Body of pancreas (tissue), 4 donors: ENCODE measurements at places on chromosomes 3 and 15. TPM values are rescaled to one million over a fixed set of nuclear protein-coding genes. Genes with fewer than 3 reads are reported as not detected.
A peak's percentile ranks its signal among the peaks of the same experiment; 100 is the strongest.

- peaks cover 37% of the 10 kb centered on the region for H3K4me1 ChIP-seq
- H3K27me3 ChIP-seq = no peaks in the 10 kb centered on the region
- DNase-seq = no peak
- no peak overlapping the region for H3K4me3 ChIP-seq
Measured at GRCh38 chr15:51837792-51838251, 8.4 kb downstream of the TMOD3 start.

- no peaks in the 10 kb centered on the region for H3K36me3 ChIP-seq
- peak overlapping the region; percentile 50 for H3K27ac ChIP-seq
- no peaks in the 10 kb centered on the region for H3K27me3 ChIP-seq
- DNase-seq = no peak
- no peak overlapping the region for H3K4me3 ChIP-seq
- H3K4me1 ChIP-seq = peaks cover 14% of the 10 kb centered on the region
Measured at GRCh38 chr15:101187820-101188636, 63.8 kb downstream of the CHSY1 start.

- DNase-seq = no peak
- H3K27ac ChIP-seq = no peak overlapping the region
- H3K36me3 ChIP-seq = no peaks in the 10 kb centered on the region
- H3K4me3 ChIP-seq = no peak overlapping the region
- no peaks in the 10 kb centered on the region for H3K27me3 ChIP-seq
- H3K4me1 ChIP-seq = peaks cover 26% of the 10 kb centered on the region
Measured at GRCh38 chr3:141228395-141228794, 3.2 kb upstream of the PXYLP1 start.

DNA sequence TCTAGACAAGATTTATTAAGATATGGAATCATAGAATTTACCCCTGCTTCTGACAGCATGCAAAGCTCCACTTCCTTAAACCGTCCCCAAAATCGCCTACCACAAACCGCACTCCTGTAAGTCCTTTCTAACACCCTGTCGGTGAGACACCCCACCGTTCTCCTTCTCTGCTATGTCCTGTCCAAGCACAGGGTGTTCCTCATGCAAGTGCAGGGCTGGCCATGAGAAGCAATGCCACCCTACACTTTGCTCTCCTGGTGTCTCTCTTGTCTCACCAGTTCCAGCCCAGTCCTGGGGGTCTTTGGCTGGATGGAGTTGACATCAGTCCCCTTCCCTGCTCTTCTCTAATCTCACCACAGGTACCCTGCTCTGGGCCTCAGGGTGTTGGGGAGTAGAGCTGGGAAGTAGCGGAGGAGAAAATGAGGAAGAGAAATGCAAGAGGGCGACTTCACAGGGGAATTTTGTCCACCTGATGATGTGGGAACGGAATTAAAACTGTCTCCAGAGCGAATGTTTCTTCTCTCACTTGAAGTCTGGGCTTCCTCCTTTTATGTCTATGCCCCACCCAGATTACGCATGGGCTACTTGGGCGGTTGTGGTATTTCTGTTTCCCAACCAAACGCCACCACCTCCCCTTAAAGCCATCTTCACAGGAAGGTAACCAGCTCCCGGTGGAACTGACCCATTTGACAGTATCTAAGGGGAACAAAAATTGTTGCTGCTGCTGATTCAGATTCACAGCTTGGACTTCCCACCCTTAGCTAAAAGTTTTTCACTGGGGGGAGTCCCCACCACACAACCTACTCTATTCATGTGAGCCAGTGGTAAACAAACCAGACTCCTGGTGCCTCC is 49.9 kb downstream of the CASR start:
- H3K36me3 ChIP-seq = no peaks in the 10 kb centered on the region
- no peaks in the 10 kb centered on the region for H3K27me3 ChIP-seq
- H3K27ac ChIP-seq = no peak overlapping the region
- no peak overlapping the region for H3K4me3 ChIP-seq
- H3K4me1 ChIP-seq = no peaks in the 10 kb centered on the region

DNA sequence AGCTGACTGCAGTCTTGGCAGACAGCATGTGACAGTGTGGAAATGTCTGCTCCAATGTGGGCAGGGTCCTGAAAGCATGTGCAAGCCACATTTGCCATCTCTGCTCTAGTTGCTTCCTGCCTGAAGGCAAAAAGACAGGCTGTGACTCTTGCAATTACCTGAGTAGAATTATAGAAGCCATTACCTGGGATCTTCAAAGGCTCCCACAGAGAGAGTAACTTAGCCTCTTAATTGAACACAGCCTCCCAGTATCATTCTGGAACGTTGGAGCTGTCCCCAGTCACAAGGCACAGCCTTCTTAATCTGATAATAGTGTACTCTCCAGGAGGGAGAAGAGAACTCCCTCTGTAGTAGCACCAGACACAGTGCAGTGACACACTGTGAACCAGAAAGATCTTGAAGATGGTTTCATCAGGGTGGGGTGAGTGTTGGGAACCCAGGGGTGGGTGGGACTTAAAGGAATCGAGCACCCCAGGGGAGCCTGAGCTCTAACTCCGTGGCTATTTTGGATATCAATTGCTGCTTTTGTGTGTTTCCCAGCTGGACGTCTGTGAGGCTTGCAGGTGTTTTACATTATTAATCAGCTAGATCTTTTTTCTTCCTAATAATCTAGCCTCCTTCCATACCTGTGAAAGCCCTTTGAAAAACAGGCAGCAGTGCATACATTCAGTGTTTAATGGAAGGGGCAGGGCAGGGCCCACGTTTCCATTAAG is 40.6 kb upstream of the GLCE start:
- H3K27ac ChIP-seq = no peak overlapping the region
- H3K4me1 ChIP-seq = no peaks in the 10 kb centered on the region
- DNase-seq = no peak
- H3K4me3 ChIP-seq = no peak overlapping the region
- H3K36me3 ChIP-seq = no peaks in the 10 kb centered on the region

GRCh38 chr3:175357758-175358157 is 498.6 kb downstream of the NAALADL2 start:
- H3K27me3 ChIP-seq = no peaks in the 10 kb centered on the region
- H3K36me3 ChIP-seq = no peaks in the 10 kb centered on the region
- H3K4me3 ChIP-seq = no peak overlapping the region
- no peak for DNase-seq
- H3K4me1 ChIP-seq = no peaks in the 10 kb centered on the region

- no peaks in the 10 kb centered on the region for H3K27me3 ChIP-seq
- H3K4me1 ChIP-seq = no peaks in the 10 kb centered on the region
Measured at GRCh38 chr3:54670201-54671000, 257.5 kb downstream of the LRTM1 start.

DNA sequence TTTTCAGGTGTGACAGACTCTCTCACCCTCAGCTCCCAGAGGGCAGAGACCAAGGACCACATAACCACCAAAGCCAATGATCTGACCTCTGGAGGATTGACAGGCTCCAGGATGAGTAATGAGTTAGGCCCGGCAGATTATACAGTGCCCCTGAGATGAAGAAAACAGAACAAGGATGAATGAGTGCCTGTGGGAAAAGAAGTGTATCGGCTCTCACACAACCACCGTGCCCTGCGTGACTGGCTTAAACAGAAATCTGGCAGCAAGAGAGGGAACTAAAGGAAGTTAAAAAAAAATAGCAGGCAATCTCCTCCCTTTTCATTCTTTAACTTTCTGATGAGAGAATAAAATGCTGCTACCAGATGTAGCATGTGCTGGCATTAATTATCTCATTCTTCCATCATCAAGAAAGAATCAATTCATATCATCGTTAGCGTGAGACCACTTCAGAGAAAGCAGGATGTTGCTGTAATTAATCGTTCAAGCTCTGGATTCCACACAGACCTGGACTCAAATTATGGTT is 227.5 kb upstream of the COL8A1 start:
- no peaks in the 10 kb centered on the region for H3K36me3 ChIP-seq
- DNase-seq = no peak
- no peak overlapping the region for H3K27ac ChIP-seq
- no peaks in the 10 kb centered on the region for H3K27me3 ChIP-seq
- H3K4me1 ChIP-seq = no peaks in the 10 kb centered on the region
- no peak overlapping the region for H3K4me3 ChIP-seq

- H3K4me3 ChIP-seq = no peak overlapping the region
- no peaks in the 10 kb centered on the region for H3K27me3 ChIP-seq
- H3K36me3 ChIP-seq = no peaks in the 10 kb centered on the region
- H3K27ac ChIP-seq = peak overlapping the region; percentile 63
Measured at GRCh38 chr3:76735152-76735551, 304.7 kb upstream of the ROBO2 start.

DNA sequence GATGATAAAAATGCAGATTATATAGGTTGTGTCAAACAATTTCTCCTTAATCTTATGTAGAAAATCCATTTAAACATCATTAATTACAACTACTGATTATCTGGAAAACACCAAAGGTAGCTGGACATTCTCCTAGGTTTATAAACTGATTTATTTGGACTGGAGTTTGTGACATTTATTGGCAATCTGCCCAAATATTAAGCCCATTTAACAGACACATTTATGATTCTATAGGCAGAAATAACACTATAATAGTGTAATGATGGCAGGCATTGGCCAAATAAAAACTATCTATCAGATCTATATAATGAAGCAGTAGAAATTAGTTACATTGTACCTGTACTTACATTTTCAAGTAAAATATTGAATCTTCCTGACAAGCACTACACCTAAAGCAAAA is 117.8 kb downstream of the TFDP2 start:
- H3K4me3 ChIP-seq = no peak overlapping the region
- no peaks in the 10 kb centered on the region for H3K27me3 ChIP-seq

- H3K36me3 ChIP-seq = no peaks in the 10 kb centered on the region
- H3K4me1 ChIP-seq = no peaks in the 10 kb centered on the region
- H3K27me3 ChIP-seq = no peaks in the 10 kb centered on the region
- DNase-seq = no peak
Measured at GRCh38 chr15:95068701-95069521, 837.5 kb downstream of the MCTP2 start.

GRCh38 chr3:107861422-107861821 is 229.4 kb downstream of the CD47 start:
- no peak for DNase-seq
- H3K27me3 ChIP-seq = no peaks in the 10 kb centered on the region
- no peak overlapping the region for H3K4me3 ChIP-seq
- no peak overlapping the region for H3K27ac ChIP-seq
- H3K36me3 ChIP-seq = no peaks in the 10 kb centered on the region

DNA sequence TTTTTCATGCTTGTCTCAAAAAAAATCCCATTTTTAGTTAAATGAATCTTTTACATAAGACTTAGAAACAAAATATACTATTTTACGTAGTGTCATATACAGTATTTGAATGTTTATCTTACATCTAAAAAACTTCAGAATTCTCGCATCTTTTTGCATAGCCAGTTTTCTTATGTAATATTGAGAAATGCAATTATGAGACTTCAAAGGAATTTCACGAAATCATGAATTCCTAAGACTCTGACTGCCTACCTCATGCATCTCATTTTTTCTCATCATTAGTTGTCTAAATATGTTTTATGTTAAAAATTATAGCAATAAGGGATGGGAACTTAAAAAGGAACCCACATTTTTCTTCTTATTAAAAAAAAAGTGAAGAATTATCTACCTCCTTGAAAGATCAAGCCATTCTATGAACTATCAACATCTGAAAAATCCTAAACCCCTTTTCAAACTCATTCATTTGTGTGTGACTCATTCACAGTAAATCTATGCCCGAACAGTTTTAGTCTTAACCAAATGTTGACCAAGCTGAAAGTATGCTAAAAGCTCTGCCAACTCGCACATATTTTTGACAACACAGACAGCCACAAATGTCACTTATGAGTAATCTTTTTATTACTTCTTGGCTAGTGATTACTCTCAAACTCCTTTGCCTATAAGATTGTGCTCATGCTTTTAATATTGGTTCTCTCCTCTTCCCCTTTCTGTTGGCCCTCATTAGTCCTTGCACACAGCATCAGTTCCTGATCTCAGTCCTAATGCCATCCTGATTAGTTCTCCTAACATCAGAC is 115.9 kb downstream of the DCLK3 start:
- no peak overlapping the region for H3K27ac ChIP-seq
- H3K36me3 ChIP-seq = no peaks in the 10 kb centered on the region
- DNase-seq = no peak

- H3K27me3 ChIP-seq = no peaks in the 10 kb centered on the region
- H3K4me1 ChIP-seq = no peaks in the 10 kb centered on the region
- no peak for DNase-seq
- no peak overlapping the region for H3K4me3 ChIP-seq
- no peak overlapping the region for H3K27ac ChIP-seq
- no peaks in the 10 kb centered on the region for H3K36me3 ChIP-seq
Measured at GRCh38 chr3:2921903-2922302, 188.3 kb downstream of the IL5RA start.

- H3K27me3 ChIP-seq = no peaks in the 10 kb centered on the region
- no peak for DNase-seq
- no peak overlapping the region for H3K27ac ChIP-seq
- H3K36me3 ChIP-seq = no peaks in the 10 kb centered on the region
Measured at GRCh38 chr3:194984622-194985021, 286.3 kb downstream of the XXYLT1 start.

GRCh38 chr3:49501842-49502241 is 31.8 kb downstream of the DAG1 start:
- no peaks in the 10 kb centered on the region for H3K36me3 ChIP-seq
- peaks cover 56% of the 10 kb centered on the region for H3K4me1 ChIP-seq
- H3K4me3 ChIP-seq = no peak overlapping the region
- no peak for DNase-seq

DNA sequence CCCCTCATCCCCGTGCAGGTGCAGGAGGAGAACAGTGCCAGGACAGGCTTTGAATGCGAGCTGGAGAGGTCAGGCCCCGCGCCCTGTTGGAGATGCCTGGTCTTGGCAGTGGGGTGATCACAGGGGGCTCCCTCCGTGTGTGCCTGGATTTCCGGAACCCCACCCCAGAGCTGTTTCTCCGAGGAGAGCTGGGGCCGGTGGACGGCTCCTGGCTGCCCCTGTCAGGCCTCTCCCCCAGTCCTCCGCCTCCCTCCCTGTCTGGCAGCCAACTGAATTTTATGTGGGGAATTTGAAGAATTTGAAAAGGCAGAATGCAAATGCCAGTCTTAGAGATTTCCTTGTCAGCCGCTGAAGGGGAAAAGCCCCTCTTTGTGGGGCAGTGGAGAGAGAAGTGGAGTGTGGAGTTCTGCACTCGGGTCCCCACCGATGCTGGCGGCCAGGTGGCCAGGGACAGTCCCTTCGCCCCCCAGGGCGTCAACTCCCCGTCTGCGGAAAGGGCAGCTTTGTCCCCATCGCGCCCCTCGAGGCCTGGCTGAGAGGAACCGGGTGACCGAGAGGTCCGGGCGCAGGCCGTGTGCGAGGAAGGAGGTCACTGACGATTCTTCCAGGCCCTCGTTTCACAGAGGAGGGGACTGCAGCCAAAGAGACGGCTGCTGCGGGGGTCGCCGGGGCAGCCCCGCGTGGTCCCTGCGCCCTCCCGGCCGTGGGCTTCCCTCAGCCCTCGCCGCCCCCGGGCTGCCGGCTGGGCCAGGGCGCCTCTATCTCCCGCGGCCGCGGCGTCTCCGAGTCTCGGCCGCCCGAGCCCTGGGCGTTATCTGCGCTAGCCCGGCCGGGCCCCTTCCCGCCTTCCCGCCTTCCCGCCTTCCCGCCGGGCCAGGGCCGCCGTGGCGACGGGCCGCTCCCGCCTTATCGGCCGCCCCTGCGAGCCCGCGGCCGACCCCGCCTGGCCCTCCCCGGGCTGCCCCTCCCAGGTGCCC is 56.0 kb upstream of the LCTL start:
- DNase-seq = no peak
- no peaks in the 10 kb centered on the region for H3K36me3 ChIP-seq
- no peak overlapping the region for H3K27ac ChIP-seq
- H3K27me3 ChIP-seq = no peaks in the 10 kb centered on the region

The TMCO5A gene
- not detected for total RNA-seq

The CYP1A2 gene
- not detected for total RNA-seq

The HYKK gene
- 2.6 TPM for total RNA-seq

The TGM5 gene
- not detected for total RNA-seq

The TMC3 gene
- total RNA-seq = not detected

The TPRG1 gene
- 4.6 TPM for total RNA-seq

The STARD5 gene
- 9.6 TPM for total RNA-seq

The PRSS50 gene
- 3.1 TPM for total RNA-seq

The FRMD4B gene
- total RNA-seq = 14.3 TPM

The INKA1 gene
- total RNA-seq = not detected

The BTD gene
- 8.2 TPM for total RNA-seq

The SLC22A14 gene
- total RNA-seq = not detected
